Adrenal gland (tissue), 19 donors: ENCODE measurements at places on chromosomes 7 and 10. TPM values are rescaled to one million over a fixed set of nuclear protein-coding genes. Genes with fewer than 3 reads are reported as not detected.

Gene GNAT3
- polyA plus RNA-seq, result not detected

Gene PRPS1L1
- polyA plus RNA-seq, result not detected

Gene TSC22D4
- 80.5 TPM for polyA plus RNA-seq

Gene MEOX2
- polyA plus RNA-seq, result 3.0 TPM

Gene GJD4
- polyA plus RNA-seq, result not detected

Gene CALHM3
- not detected for polyA plus RNA-seq

Gene SPDYE8
- not detected for polyA plus RNA-seq

Gene PPP1R9A
- 7.2 TPM for polyA plus RNA-seq

Gene ADARB2
- 0.31 TPM for polyA plus RNA-seq

Gene SFRP4
- 21.0 TPM for polyA plus RNA-seq

Gene EPHA1
- polyA plus RNA-seq, result 0.07 TPM

Gene EMX2
- 0.33 TPM for polyA plus RNA-seq

Gene GTF2IRD2
- polyA plus RNA-seq, result 23.6 TPM

Gene YKT6
- 32.8 TPM for polyA plus RNA-seq

GRCh38 chr7:1902231-1902855, 232.3 kb downstream of the ELFN1 start:
- no peak for DNase-seq

DNA sequence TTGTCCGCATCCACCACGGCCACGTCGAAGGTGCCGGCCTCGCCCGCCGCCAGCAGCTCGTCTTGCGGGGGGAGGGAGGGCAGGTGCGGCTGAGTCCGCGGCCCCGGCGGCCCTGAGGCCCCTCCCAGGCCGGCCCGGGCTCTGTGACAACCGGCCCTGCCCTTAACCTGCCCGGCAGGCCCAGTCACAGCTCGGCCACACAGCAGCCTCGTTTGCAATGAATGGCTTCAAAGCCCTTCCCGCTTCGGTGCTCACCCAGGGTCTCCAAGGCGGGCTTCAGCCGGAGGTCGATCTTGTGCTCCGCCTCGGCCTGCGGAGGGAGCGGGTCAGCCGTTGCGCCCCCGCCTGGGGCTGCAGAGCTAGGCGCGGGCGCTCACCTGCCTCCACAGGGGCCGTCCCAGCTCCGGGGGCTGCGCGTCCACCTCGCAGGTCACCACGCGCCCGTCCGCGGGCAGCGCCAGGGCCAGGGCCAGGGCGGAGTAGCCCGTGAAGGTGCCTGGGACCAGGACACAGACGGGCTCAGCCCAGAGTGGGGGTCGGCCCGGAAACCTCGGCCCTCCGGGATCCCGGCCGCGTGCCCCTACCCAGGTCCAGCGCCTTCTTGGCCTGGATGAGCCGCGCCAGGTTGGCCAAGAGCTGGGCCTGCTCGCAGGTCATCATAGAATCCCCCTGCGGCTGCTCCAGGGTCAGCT, 928 bp downstream of the COMTD1 start:
- peak; percentile 41 for DNase-seq

DNA sequence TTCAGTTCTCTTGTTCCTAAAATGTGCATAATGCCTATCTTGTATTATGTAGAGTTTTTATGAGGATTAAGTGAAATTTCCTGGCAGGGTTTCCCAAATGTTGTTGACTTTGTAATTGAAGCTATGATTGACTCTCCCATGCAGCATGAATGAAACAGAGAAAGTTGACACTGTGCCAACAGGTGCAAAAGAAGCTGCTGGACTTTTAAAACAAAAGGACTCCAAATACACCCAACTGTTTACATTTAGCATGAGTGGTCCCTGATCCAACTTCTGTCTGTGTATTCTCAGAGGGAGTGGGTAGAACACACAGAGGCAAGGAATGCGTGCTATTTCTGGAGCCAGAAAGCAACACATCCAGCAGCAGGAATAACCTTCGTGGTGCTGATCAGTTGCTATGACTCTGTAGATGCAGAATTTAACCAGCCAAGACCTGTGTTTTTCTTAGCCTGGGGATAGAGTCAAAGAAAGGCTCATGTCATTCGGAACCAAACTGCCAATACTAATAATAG, 14.4 kb upstream of the RBM20 start:
- no peak for DNase-seq

DNA sequence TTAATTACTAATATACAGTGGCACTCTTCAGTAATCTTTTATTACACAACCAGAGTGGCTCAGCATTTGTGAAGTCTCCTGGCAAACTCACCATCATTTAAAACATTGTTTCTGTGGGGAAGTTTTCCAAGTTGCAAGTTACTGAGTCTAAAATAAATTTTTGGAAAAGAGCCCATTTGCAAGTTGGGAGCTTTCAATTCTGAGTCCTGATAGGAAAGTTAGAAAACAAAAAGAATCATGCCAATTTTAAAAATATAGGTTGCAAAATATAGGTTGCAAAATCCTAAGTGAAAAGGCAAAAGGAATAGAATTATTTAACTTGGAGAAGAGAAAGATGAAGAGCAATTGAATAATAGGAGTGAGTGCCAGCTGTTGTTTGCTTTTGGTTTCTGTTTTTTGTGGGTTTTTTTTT, 378.8 kb upstream of the C7orf33 start:
- DNase-seq, result no peak

DNA sequence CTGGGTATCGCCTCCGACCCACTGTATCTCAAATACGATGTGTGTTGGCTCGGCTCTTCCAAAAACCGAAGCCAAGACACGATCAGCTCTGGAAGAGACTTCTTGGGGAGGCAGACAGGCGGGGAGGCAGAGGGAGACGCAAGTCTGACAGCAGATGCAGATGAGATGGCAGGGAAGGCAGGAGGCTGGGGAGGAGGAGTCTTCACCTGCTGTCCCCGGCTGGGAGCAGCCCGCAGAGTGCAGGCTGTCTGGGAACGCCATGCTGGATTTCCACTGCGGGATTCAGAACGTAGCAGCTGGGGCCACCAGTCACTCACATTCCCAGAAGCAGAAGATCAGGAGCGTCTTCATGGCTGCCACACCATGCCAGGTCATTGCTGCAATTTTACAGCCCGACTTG, 29.4 kb downstream of the CTBP2 start:
- no peak for DNase-seq

- no peak for DNase-seq
These were observed 21.0 kb upstream of the GRB10 start for GRCh38 chr7:50803359-50804337.

DNA sequence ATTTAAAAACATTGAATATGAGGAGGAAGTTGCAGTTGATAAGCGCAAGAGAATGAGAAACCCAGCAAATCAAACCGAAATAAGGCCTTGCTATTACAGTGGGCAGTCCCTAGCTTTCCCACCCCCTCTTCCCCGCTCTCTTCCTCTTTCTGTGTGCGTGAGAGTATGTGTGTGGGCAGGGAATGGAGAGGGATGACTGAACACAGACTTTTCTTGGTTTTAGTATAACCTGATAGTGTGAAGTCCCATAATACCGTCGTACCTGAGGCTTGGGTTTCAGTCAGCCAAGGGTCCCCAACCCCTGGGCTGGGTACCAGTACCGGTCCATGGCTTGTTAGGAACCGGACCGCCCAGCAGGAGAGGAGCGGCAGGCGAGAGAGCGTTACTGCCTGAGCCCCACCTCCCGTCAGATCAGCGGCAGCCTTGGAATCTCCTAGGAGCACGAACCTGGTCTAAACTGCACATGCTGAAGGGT, 255.3 kb downstream of the CELF2 start:
- DNase-seq, result no peak

DNA sequence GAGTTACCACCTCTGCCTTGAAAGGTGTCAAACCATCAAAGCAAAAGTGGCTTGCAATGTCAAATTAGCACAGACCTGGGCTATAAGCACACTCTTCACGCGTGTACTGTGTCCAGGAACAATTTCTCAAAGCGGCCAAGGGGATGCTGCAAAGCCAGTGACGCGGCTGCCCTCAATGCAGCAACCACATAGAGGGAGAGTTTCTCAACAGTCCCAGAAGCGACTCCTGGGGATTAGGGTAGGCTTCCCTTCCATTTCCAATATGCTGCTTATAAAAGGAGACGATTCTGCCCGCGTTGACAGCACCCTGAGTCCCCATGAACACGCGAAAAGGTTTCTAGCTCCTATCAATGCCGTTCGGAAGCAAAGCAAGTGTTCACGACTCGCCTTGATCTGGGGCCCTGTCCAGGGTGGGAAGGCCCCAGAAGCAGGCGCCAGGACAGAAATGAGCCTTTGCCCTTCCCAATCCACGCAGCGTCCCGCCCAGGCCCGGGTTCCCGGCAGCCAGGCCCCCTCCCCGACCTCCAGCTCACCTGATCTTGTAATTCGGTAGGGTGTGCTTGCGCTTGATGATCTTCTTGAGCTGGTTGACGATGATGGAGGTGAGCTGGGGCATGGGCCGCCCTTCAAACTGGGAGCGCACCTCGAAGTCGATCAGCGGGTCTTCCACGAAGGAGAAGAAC, 1.3 kb downstream of the PDZD8 start:
- peak; percentile 43 for DNase-seq

GRCh38 chr10:30518907-30519306, 84.9 kb downstream of the MAP3K8 start:
- no peak for DNase-seq

DNA sequence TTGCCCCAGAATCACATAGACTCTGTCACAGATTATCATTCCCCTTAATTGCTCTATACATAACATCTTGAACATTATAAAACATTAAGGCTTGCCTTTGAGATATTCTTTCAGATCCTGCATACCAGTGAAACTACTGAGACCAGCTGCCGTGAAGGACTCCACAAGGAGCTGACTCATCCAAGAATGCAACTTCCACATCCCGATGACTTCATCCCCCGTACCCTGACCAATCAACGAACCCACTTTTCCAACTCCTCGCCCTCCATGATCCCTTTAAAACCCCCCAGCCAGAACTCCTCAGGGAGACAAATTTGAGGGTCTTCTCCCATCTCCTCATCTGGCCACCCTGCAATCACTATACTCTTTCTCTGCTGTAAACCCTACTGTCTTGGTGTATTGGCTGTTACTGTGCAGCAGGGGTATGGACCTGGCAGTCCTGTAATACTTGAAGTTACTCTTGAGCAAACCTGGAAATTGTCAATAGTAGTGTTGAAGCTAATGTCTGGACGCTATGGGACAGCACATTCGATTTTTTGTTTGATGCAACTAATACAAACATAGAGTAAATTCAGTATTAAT, 49.8 kb downstream of the HTR5A start:
- DNase-seq, result no peak

GRCh38 chr7:118109607-118110006, 74.4 kb upstream of the LSM8 start:
- DNase-seq, result no peak

DNA sequence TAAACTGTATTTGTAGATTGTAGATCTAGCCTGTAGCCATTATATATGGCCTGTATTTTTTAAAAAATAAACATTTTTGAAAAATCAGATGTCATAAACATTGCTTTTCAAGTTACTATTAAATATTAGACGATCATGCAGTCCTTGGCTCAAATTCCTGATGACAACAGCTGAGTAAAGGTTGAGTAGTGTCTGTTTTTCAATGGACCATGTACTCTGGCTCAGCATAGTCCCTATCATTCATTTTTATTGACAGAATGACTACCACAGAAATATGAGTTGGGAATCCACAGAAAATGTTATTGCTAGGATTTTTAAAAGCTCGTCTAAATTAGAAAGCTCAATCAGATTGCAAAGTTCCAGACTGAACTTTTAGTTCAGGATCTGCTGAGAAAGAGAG, 145.4 kb downstream of the SORCS1 start:
- no peak for DNase-seq

GRCh38 chr10:14605231-14605925, 169.3 kb downstream of the FAM107B start:
- DNase-seq, result no peak

DNA sequence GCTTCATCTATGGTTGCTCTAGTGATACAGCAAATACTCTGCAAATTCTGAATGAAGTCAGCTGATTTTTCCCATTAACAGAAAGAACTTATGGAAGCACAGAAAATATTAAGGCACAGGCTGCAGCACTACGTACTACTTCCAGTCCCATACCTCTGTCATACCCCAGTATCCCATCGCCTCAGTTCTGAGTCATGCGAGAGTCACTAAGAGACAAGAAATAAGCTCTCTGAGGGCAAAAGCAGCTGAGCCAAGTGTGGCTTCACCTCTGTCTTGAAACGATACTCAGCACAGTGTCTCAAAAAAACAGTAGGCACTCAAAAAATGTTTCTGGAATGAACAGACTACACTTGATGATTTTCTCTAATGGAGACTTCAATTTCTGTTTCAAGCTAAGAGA, 48.2 kb downstream of the EZH2 start:
- no peak for DNase-seq

DNA sequence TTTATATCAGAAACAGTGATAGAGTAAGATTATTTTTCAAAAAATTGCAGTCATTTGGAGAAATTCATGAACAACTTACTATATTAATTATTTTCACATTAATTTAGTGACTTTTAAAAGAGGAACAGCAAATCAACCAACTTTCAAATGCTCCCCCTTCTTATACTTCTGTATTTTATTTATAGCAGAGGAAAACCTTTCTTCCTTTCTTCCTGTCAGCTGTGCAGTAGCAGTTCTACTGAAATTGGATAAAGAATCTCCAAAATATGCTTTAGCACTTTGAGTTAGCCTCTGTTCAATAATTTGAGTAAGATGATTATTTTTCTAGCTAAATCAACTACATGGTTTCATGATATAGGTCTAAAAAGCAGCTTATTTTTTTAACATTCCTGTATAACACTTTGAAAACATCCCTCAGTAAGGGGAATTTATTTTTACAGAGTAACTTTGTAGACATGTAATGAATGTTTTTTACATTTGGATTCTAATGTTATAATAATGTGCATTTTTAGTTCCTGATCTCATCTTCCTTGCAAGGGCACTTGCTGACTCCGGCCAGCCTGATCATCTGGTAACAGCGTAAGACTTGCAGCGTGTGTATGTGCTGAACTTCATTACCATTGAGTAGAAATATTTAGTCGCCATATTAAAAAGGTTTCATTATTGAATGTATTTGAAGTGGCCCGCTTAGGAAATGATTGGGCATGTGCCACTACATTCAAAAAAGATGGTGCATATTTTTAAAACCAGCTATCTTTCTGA, 158.3 kb upstream of the HDAC9 start:
- DNase-seq, result no peak

- no peak for DNase-seq
These were observed 161.1 kb downstream of the RPS24 start for GRCh38 chr10:78194539-78195402.

- no peak for DNase-seq
These were observed 230.1 kb upstream of the SEMA3E start for GRCh38 chr7:83879063-83879462.

DNA sequence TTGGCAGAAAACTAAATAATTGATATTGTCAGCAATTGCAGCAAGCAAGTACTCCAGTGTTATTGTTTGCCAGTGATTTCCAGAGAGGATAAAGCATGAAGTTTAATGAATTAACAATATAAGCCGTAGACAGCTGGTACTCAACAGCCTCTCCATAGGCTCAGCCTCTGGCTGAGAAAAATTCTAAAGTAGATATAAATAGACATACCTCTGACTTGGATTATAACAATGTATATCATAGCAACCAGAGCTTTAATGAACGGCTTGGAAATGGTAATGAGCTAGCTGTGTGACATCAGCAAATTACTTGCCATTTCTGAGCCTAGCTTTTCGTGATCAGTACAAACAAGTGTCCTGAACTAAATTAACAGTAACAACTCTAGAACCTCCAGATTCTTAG, 1055.4 kb upstream of the AUTS2 start:
- no peak for DNase-seq
